ENCODE measurements at places on chromosomes 1 and 21.

GRCh38 chr21:29245863-29246262 lies 52.9 kb upstream of the BACH1 start:
- DNase-seq, result no peak

DNA sequence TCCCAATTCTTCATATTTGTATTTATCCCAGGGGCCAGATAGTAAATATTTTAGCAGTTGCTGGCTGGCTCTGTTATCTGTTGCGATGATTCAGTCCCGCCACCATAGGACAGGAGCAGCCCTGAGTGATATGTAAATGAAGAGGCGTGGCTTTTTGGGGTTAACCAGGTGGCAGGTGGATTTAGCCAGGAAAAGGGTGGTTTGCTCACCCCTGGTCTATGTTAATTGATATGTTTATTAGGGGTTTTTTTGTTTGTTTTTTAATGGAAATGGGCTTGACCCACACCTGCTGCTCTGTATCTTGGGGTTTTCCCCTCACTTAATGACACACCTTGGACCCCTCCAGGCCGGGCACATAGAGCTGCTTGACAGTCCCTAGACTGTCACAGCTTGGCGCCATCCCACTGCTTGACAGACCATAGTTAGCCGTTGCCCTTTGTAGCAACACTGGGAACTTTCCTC lies 62.8 kb downstream of the PIK3CD start:
- no peak for DNase-seq

- no peak for DNase-seq
Measured at GRCh38 chr1:35851132-35851869, 31.7 kb upstream of the AGO1 start.

- DNase-seq, result no peak
Measured at GRCh38 chr1:170660281-170660713, 3.6 kb upstream of the PRRX1 start.

DNA sequence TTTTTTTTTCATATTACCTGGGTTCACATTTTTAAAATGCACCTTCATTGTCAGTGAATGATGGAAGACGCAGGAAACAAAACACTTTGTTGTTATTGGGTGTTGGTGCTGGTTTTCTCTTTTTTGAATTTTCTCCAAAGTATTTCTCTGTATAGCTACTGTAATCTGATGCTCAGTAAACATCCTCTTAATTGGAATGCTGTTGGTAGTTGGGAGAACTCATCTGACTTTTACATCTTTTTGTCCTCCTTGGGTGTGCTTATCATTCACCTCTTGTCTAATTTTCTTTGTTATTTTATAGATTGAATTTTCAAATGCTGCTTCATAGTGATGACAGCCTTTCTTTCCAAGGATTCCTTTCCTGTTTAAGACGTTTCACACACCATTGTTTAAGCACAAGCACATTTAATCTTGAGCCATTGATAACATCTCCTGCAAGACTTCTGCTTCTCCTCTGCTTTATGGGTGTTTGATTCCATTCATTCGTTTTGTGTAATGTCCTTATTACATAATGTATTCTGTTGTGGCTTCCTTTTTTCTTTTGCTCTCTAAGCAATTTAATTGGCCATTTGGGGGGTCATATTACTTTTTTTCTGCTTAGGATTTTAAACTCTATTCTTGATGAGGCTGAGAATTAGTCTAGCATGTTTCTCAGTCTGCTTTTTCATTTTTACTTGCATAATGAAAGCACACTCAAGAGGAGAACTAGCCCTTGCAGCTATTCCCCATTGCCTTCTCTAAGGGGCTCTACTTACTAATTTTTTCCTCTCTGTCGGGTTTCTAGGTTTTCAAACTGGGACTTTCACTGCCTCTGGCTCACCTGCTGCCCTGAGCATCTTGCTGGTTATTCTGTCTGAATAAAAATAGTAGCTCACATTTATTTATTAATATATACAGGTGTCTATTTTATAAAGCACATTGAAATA lies 42.0 kb upstream of the CD34 start:
- DNase-seq, result no peak

GRCh38 chr1:29264773-29265389 lies 28.6 kb downstream of the PTPRU start:
- no peak for DNase-seq

DNA sequence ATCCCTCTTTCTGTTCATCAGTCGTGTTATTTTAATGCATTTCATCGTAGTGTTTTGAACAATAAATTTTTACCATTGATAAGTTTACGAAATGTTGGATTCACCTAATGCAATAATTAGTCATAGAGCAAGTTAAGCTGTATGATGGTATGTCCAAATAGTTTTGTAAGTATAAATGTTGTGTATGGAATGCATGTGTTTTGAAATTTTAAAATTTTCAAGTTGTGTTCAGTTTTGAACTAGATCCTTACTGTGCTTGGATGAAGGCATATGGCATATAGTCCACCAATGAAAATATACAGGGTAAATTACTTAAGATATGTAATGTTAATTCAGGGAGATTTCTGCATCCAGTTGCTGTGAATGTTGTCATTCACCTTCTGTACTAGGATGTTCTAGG lies 2.3 kb downstream of the ZMYM4 start:
- no peak for DNase-seq

GRCh38 chr1:203671047-203671446 lies 44.4 kb downstream of the ATP2B4 start:
- no peak for DNase-seq

DNA sequence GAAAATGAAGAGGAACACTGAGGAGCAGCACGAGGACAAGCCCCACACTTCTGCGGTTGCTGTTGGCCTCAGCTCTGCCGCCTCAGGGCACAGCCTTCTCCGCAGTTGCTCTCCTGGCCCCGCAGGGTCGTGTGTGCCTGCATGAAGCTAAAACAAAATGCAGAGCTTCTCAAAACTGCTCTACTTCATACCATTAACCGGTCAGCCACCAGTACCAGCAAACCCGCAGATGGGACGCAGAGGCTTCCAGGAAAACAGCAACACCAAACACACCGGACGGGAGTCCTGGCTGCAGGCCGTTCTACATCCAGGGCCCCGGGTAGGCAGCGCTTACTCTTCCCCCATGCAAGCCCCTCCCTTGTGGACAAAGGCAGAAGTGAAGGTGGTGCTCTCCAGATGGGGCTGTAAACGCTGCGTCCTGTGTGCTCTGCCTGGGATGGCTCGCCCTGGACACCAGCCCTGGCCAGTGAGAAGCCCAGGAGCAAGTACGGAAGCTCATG lies 7.1 kb upstream of the C1orf159 start:
- no peak for DNase-seq

DNA sequence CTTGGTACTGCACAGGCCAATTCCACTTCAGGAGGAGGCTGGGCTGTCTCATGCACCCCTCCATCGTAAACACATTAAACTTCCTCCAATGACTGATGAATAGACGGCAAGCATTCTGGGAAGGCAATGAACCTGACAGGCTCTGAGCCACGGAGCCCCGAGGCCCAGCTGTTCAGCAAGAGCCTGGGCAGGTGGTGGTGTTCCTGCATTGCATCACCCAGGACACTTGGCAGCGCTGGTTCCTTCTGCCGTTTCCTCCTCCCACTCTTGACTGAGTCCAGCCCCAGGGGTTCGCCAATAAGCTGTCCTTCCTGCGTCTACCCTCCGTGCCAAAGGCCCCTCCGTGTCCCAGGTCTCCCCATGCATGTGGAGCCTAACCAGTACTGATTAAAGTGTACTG lies 109.8 kb downstream of the JAK1 start:
- no peak for DNase-seq

- DNase-seq, result no peak
Measured at GRCh38 chr1:17520041-17520440, 19.5 kb upstream of the ARHGEF10L start.

DNA sequence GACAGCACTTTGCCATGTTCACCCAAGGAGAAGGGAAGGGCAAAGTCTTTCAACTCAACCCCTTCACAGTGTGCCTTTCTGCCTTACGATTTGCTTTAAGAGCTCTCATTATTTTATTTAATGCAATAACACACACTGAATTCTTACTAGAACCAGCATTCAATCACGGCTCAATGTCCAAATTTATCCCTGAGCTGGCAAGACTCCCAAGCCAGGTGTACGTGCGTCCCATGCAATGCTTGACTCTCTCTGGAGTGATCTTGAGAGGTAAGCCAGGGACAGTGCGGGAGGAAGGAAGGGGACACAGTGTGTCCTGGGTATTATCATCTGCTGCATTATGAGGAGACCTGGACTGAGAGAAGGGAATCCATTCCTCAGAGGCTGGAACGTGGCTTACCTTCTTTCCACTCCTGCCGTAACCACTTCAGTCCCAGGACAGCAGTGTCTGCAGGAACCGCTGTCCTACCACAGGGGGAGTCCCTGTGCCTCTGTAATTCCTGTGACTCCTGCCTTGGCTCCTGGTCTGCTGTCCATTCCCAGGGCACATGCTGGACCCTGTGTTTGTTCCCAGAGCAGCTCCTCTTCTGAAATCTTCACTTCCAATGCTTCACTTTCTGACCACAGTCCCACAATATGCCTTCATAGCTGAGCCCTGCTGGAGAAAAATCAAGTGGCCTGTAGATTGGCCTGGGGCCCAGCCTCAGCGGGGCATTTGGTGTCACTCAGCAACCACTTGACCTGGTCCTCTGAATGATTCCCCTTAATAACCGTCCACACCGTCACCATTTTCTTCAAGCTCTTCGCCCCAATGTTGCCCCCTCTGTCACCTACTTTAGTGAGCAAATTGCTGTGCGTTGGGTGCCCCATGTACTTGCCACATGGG lies 28.6 kb upstream of the STUM start:
- no peak for DNase-seq

GRCh38 chr1:101330427-101331130 lies 93.8 kb downstream of the S1PR1 start:
- no peak for DNase-seq

DNA sequence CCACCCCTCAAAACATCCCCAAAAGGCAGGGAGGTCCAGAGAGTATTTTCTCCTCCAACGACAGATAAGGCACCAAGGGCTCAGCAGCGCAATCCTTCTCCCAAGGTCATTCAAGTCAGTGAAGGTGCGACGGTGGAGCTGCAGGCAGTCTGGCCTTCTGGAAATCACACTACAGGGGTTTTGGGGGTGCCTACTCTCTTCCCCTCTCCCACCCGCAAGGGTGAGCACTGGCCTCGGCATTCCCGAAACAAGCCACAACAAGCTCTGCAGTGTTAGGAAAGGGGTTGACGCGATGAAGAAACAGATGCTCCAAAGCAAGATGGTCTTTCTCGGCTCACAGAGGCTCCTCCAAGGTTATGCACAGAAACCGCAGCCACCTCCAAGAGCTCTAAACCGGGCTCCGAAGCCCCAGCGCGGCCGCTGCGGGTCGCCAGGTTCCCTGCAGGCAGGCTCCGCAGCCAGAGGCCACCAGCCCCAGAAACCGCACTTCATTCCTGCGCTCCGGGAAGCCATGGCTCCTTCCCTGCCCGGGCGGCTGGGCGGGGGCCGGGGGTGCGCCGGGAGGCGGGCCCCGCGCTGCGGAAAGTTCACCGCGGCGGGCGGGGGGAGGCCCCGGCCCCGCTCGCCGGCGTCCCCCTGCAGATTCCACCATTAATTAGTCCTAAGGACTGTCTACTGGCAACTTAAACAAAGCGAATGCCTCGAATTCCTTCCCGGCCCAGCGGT lies 1.1 kb downstream of the LUZP1 start:
- no peak for DNase-seq

GRCh38 chr1:80540596-80540995 lies 1260.1 kb upstream of the ADGRL2 start:
- no peak for DNase-seq

DNA sequence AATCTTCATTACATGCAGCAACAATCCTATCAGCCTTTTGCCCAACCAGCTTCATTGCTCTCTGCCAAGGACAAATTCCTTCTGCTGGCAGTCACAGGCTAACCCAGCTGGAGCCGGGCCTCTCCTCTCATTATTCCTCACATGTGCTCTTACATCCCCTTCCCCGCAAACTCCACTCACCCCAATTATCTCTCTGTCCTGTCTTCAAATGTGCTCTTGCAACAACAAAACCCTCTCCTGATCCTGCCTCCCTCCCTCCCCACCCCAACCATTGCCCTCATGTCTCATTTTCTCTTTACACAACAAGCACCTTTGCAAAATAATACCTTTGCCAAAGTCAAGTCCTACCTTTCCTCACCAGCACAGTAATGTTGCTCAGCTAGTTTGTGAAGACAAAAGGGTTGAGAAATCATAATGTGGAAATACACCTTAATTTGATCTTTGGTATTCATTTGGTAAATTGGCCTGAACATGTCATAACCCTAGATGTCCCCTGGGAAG lies 36.0 kb upstream of the DHCR24 start:
- DNase-seq, result no peak

DNA sequence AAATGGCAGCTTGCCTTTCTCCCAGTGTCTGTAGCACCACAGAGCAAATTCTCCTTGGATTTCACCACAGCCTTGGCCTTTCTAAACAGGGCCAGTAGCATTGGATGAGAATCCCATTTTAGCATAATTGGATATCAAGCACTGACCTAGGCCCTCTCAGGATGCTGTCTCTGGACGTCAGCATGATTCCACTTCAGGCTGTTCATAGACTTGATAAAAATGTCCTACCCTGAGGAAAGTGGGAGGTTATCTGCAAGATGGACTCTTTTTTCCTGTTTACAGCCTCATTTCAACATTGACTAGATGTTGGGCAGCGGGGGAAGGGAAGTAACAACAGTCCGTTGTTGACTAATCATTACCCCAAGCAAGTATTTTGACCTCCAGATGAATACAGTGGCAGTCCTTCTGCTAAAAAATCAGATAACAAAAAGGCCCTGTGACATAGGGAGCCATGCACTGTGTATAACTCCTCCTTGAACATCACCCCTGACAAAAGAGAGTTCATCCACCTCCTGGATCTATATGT lies 5.2 kb downstream of the NPL start:
- DNase-seq, result no peak

DNA sequence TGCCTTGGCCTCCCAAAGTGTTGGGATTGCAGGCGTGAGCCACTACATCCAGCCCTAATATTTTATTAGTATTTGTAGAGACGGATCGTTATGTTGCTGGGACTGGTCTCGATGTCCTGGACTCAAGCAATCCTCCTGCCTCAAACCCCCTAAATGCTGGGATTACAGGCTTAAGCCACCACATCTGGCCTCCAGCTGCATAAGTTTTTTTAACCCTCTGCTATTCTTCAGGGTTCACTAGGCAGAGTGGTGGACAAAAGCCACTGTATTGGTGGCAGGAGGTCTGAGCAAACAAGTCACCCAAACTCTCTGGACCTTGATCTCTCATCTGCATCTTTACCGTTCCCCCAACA lies 10.1 kb upstream of the CLIC4 start:
- no peak for DNase-seq

- DNase-seq, result no peak
Measured at GRCh38 chr21:14499316-14499715, 46.8 kb downstream of the SAMSN1 start.

DNA sequence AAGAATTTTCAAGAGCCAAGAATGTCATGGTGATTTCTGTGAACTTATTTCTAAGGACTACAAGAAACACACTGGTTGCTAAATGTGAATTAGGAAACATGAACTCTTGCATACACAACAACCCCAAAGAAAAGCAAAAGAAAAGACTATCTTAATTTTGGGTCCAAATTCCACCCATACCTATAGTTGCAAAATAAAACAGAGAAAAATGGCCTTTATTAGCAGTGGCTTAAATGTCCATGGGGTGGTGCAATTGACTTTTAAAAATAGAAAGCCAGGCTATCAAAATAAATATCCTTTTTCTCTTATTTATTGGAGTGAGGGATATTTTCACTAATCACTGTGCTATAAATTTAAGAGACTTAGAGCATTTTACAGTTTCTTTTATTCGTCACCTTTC lies 80.9 kb upstream of the DPYD start:
- DNase-seq, result no peak

- no peak for DNase-seq
Measured at GRCh38 chr1:92262516-92262915, 36.3 kb downstream of the GLMN start.

- DNase-seq, result no peak
Measured at GRCh38 chr1:164586591-164586990, 27.6 kb downstream of the PBX1 start.

GRCh38 chr1:23475134-23475628 lies 8.8 kb downstream of the ASAP3 start:
- DNase-seq, result no peak

All from stimulated activated CD4-positive, alpha-beta T cell treated with anti-CD3 and anti-CD28 coated beads, TNF-alpha, amount 100 ng/mL, for 4 hours (primary cell).